H1 (cell line): ENCODE measurements at places on chromosomes 4 and X. TPM values are rescaled to one million over a fixed set of nuclear protein-coding genes. Genes with fewer than 3 reads are reported as not detected.

Gene SLC9B2
- polyA plus RNA-seq: 2.1 and 3.2 TPM in 2 replicates

Gene CT45A3
- not detected in 2 replicates for polyA plus RNA-seq

DNA sequence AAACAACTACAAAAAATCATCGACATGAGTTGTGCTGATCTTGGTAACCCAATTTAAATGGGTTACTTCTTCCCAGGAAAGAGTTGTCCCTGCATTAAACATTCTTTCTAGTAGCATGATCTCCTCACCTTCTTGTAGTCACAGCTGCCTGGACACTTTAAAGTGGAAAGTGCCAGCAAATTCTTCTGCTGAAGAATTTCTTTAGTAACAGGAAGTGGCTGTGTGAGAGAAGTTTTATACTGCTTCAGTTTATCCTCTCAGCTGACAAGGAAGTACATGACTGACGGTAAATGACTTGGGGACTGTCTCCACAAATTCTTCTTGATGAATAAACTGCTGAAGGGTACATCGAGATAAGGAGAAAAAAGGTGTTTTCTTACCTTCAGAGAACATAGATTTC, 18.2 kb upstream of the TNIP3 start:
- H3K36me3 ChIP-seq: no peaks in the 10 kb centered on the region
- no peaks in the 10 kb centered on the region for H3K27me3 ChIP-seq
- H3K4me3 ChIP-seq: no peak overlapping the region
- DNase-seq: no peak
- H3K4me1 ChIP-seq: peaks cover 6% of the 10 kb centered on the region; the same call in 1 of the 2 replicates
- no peak overlapping the region for H3K27ac ChIP-seq

DNA sequence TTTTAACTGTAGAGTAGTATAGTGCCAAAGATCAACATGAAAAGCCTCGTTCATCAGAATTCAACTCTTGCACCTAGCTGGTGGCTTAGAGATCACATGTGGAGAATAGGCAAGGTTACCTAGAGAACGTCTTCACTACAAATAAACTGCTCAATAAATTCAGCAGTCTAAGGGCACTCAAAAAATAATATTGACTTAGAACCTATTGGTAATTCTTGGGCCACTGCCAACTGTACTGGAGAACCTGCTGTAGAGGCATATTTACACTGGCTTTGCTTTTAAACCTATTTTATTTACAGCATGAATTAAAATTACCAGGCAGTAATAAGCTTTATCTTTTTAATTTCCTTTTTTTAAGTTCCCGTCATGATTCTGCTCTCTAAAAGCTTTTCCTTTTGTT, 343.7 kb downstream of the PDHA2 start:
- H3K4me1 ChIP-seq: no peaks in the 10 kb centered on the region
- H3K27ac ChIP-seq: no peak overlapping the region
- no peak overlapping the region for H3K4me3 ChIP-seq
- H3K36me3 ChIP-seq: no peaks in the 10 kb centered on the region
- no peak for DNase-seq
